ENCODE measurements at places on chromosomes 7 and 10.

GRCh38 chr7:3301449-3301731 is 338 bp downstream of the SDK1 start:
- DNase-seq, result no peak

GRCh38 chr10:127576740-127577161 is 27.6 kb downstream of the NPS start:
- DNase-seq, result no peak

- DNase-seq, result no peak
Observed at GRCh38 chr10:19862811-19863515, 46.7 kb downstream of the PLXDC2 start.

GRCh38 chr10:123526356-123527064 is 139.6 kb upstream of the GPR26 start:
- DNase-seq, result no peak

DNA sequence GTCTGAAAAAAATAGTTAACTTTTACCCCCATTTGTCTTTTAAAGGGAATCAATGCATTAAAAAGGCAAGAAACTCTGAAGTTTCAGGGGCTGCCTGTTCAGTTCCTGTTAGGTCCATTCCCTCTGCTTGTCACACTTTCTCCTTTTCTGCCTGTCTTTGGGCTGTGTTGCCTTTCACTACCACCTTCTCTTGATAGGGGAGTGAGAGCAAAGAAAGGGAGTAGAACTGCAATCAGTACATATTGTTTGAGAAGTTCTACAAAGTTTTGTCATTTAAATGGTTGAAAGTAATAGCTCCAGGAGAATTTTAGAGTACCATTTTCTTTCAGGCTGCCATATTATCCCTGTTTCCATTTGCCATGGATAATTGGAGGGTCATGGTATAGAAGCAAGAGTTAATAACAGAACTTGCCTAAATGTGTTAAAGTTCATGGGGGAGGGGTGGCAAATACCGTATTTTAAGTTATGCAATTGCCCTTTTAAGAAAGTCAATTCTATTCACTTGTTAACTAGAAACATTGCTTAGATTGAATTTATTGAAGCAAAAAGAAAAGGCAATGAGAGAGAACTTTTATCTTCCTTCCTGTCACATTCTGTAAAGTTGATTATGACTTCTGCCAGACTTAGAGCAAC is 38.6 kb downstream of the MPLKIP start:
- DNase-seq, result no peak

DNA sequence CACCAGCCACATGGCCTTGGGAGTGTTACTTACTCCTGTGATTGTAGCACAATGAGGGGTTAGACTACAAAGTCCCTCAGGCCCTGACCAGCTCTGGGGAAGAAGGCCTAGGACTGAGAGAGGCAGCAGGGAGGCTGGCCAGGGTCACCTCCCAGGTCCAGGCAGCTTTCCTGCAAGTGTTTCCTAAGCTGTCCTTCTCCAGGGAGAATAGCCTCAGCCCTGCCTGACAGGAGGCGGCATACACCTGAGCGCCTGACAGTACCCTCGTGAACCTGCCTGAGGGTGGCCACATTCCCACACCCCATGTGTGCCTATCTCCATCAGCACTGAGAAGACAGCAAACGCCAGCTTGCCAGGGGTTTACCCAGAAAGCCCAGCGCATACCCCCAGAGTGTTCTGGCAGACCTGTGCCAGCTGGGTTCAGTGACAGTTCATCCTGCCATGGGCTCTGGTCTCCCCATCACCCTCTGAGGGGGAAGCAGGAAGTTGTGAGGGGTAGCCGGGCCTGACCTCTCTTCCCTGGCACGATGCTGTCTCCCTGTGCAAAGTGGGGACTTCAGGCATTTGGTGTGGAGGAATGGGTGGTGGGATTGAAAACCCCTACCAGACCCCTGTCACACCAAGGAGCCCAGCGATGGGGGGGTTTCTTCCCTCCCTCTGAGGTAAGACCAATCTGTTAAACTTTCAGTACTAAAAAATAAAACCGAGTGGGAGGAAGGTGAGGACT is 56.3 kb upstream of the CAMK2B start:
- DNase-seq, result no peak

GRCh38 chr7:137789215-137789882 is 57.4 kb downstream of the DGKI start:
- no peak for DNase-seq

GRCh38 chr10:130935128-130935439 is 376.4 kb downstream of the TCERG1L start:
- no peak for DNase-seq

DNA sequence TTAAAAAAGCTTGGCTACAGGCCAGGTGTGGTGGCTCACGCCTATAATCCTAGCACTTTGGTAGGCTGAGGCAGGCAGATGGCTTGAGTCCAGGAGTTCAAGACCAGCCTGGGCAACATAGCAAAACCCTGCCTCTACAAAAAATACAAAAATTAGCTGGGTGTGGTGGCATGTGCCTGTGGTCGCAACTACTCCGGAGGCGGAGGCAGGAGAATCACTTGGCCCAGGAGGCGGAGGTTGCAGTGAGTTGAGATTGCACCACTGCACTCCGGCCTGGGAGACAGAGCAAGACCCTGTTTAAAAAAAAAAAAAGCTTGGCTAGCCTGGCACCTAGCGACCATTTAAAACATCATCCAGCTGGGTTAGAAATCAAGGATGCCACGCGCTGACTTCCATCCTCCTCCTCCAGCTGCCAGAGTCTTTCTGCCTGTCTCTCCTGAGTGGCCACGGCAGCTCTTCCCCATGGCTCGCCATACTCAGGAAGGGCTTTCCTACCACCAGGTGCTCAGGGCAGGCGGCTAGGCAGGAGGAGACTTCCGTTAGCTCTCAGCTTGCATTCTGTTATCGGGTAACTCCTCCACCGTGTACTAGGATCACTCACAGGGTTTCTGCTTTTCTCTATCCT is 45.0 kb downstream of the DENND2A start:
- DNase-seq, result no peak

DNA sequence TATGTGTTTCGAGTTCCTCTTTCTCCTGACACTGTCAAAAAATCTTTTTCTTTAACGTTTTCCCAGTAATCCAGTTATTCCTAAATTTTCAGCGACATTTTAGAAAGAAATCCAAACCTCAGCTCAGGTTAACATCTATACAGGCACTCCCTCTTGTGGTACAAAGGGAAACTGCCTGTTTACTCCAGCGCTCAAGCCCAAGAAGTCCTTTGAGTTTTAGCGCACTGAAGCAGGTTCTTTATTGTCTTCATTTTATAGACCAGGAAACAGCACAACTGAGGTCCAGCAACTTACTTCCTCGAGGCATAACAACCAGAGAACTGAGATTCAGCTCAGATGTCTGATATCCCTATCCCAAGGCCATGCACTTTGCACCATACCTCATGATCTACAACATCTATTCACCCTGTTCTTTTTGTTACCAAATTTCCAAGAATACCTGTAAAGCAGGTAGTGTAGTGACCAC is 287.2 kb upstream of the MKLN1 start:
- peak; percentile 66 for DNase-seq

DNA sequence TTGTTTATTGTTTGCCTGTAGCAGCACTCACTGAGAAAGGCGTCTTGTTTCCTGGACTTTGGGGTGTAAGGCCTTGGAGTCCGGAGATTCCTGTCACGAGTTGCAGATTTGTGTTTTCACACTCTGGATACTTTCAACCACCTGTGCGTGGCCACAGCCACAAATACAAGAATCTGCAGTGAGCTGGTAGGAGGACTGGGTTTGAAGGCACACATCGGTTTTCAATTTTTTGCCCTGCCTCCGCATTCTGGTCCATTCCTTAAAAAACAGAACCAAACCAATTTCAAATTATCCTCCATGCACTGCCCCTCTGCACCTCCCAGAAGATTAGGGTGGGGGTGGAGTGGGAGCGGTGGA is 619 bp downstream of the EXOC4 start:
- no peak for DNase-seq

DNA sequence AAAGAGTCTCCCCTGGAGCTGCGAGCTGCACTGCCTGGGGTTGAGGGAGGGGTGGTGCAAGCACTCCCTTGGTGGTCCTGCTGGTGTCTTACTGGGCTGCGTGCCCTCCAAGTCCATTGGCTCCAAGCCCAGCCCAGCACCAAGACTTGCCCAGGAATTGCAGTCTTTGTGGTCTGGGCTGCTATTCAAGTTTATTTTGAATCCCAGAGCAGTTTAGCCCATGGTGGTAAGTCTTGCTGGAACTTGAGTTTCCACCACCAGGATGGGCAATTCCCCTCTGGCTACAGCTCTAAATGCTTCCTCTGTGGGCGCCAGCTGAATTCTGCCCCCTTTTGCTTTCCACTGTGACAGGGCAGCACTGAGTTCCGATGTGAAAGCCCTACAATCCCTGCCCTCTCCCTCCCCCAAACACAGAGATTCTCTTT is 25.1 kb downstream of the GALNT11 start:
- DNase-seq, result peak; percentile 65

GRCh38 chr10:26737730-26738129 is 40.2 kb downstream of the PDSS1 start:
- peak; percentile 48 for DNase-seq

DNA sequence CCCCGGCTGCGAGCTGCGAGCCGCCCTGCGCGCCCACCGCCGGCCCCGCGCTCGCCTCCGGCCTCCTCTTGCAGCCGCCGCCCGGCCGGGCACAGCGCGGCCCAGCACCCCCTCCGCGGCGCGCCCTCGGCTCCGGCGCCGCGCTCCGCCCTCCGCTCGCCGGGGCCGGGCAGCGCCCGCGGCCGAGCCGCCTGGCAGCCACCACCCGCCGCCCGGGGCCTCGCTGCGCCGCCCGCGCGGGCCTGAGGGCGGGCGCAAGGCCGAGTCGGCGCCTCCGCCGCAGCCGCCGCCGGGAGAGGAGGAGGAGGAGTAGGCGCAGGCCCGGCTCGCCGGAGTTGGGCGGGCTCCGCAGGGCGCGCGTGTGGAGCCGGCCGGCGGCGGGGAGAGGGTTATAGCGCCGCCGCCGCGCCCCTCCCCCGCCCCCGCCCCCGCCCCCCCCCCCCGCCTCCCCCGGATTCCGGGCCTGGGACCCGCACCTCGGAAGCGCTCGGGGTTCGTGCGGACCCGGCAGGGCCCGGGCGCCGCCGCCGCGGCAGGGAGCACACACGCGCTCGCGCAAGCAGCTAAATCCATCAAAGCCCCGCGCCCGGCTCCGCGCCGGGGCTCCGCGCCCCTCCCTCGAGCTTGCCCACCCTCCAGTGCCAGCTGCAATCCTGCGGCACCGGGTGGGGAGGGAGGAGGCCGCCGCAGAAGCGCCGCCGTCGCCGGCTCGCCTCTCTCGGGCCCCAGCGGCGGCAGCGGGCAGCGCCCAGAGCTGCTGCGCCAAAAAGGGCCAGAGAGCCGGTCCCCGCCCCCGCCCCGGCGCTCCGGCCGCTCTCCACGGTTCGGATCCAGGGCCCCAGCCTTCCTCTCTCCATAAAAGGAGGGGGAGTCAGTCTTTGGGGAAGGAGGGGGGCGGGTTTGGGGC is at the start of gene PDGFA:
Gene PDGFA, minus strand, starts transcription at position 363 of the 907 bp plus-strand sequence. CDS start 845 bp downstream, outside the sequence.
- DNase-seq, result peak; percentile 51

DNA sequence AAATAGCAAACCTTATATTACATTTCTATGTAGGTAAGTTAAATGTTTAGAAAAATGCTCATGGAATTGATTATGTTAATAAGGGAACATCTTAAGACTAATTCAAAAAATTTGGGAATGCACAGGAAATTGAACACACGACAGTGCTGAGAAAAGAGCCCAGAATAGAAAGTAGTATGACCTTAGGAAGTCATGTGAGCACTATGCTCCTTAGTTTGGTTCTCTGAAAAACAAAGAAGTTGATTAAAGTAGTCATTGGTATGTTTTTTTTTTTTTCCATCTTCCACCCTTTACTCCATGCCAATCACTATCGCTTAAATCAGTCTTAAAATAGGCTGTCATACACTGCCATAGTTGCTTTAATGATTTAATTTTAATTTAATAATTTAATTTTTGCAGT is 242.9 kb downstream of the ANKRD7 start:
- DNase-seq, result no peak

DNA sequence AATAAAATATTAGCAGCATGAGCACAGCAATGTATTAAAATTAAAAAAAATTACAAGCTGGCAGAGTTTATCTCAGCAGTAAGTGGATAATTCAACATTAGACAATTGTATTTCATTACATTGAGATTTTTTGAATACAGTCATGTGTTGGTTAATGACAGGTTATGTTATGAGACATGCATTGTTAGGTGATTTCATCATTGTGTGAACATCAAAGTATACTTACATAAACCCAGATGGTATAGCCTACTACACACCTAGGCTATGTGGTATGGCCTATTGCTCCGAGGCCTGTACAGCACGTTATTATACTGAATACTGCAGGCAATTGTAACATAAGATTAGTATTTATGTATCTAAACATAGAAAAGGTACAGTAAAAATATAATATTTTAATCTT is 29.7 kb downstream of the CCDC6 start:
- peak; percentile 40 for DNase-seq

GRCh38 chr10:110793886-110794285 is 77.8 kb upstream of the PDCD4 start:
- peak; percentile 60 for DNase-seq

DNA sequence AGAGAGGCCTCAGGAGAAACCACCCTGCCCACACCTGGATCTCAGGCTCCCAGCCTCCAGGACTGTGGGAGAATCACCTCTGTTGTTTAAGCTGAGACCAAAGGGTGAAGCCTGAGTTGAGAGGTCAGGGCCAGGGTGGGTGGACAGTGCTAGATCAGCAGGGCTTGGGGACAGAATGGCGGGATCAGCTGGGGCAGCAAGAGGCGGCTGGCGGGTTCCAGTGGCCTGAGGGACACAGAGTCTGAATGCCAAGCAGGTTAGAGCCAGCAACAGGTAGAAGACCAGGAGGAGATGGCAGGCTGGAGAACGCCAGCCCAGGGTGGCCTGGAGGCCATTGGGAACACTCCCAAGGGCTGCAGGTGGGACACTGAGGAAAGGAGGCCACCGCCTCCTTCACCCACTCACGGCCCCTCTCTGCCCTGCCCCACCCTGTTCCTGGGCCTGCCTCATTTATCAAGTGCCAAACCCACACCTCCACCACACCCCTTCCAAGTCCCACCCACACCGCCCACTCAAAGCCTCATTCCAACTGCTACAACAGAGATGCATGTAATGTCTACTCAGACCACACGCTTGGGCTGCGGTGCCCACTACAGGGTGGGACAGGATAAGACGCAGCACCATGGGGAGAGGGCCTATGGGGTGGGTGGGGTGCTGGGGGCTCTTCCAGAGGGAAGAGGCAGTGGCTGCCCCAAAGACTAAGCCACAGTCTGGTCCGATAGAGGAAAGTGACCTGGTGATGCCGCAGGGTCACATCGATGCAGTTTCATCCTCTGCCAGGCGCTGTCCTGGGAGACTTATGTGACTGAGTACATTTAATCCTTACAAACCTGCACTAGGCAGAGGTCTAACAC is 173.9 kb downstream of the TNS3 start:
- no peak for DNase-seq

DNA sequence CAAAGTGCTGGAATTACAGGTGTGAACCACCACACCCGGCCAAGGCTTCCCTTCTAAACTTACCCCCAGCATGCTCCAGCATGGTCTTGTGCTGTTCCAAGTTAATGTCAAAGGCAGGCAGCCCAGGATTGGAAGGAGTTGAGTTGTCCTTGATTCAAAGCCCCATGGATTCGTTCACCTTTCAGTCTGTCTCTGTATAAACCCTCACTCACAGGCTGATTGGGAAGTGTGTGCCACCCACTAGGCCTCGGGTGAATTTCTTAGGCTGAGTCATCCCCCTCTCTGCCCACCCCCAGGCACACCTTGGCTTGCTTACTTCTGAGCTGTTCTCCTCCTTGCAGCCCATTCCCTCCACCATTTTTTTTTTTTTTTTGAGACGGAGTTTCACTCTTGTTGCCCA is 13.3 kb upstream of the PRDX3 start:
- no peak for DNase-seq

GRCh38 chr10:123470336-123470921 is 195.7 kb upstream of the GPR26 start:
- no peak for DNase-seq

Data from amniotic epithelial cell (primary cell).